Left cardiac atrium (tissue), 4 donors: ENCODE measurements at places on chromosomes 12 and 14. TPM values are rescaled to one million over a fixed set of nuclear protein-coding genes. Genes with fewer than 3 reads are reported as not detected.

DNA sequence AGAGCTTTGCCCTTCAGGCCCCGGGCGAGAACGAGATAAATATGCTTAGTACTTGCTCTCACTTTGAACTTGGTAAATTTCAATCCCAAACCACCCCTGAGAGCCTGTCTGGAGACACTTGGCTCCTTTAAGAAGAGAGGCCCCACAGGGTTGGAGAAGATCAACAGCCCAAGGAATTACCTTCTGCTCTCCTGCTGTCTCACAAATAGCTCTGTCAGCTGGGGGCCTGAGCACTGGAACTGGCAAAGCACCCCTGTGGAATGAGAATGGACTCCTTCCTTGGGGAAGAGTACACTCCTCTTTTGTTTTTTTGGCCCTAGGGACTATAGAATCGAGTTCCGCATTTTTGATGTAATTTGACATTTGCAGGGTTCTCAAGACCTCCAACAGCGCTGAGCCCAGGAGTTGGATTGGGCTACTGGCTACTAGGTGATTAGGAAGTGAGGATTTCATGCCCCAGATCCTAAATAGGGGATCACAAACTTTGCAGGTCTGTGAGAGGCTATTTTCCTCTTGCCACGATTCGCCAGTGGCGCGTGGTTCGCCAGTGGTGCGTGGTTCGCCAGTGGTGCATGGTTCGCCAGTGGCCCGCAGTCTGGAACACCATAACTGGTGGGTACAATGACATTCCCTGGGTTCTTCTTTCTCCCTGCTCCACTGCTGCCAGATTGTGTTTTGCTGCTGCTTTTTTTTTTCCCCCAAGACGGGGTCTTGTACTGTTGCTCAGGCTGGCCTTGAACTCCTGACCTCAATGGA, 17.8 kb upstream of the MEG3 start:
- DNase-seq: no peak

- DNase-seq: no peak
These were observed 700 bp downstream of the PRKAG1 start for GRCh38 chr12:49017891-49018260.

The CCDC85C gene
- 21.4 TPM for total RNA-seq

The CBLN3 gene
- total RNA-seq: 2.5 TPM

- DNase-seq: peak; percentile 82
These were observed 108.7 kb downstream of the CACNA1C start for GRCh38 chr12:2161473-2161872.

The KRT80 gene
- total RNA-seq: 0.44 TPM

The KRT85 gene
- total RNA-seq: not detected
